ENCODE measurements at places on chromosomes 3 and 15.
A peak's percentile ranks its signal among the peaks of the same experiment; 100 is the strongest.

GRCh38 chr3:155682426-155683343 is 62.2 kb downstream of the PLCH1 start:
- no peak for DNase-seq

GRCh38 chr3:38039101-38039898 is at the start of gene DLEC1:
TSS of gene DLEC1 (plus strand) at chr3:38039208. CDS start at chr3:38039226, 18 bp downstream.
- no peak for DNase-seq

DNA sequence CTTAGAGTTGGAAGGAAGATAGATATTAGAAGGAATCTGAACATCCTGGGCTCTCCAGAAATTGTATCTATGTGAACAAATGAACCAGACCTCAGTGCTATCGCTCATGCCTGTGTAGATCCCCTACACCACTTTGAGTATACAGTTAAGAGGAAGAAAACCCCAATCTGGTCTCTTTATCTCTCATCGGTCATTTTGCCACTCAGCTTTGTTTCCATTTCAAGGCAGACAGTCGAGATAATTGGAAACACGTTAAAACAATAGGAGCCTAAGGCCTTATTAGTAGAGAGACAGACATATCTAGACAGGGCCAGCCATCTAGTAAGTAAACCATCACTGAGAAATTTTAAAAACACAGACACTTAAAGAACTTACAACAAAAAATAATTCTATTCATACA is 101.6 kb downstream of the MYLK start:
- no peak for DNase-seq

GRCh38 chr3:188904670-188905069 is 267.1 kb upstream of the TPRG1 start:
- DNase-seq, result no peak

DNA sequence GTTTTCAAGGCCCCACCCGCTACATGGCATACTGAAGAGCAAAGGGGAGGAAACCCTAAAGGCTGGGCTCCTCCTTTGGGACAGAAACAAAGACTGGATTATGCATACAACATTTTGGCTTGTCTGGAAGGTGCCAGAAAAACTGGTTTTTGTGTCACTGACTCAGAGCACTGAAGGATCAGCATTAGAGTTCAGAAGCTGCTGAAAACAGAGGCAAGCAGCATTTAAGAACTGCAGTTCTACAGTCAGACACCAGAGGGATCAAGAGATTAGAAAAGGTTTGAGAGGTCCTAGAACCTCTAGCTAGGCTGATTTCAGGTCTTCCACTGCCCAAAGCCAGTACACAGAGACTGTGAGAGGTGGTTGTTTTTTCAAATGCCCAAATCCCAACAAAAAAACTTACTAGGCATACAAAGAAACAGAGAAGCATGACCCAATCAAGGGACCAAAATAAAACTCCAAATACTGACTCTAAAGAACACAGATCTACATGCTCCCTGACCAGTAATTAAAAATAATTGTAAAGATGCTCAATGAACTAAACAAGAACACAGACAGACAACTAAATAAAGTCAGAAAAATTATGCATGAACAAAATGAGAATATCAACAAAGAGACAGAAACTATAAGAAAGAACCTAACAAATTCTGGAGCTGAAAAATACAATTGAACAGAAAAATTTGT is 91.2 kb downstream of the SENP2 start:
- DNase-seq, result peak; percentile 56

DNA sequence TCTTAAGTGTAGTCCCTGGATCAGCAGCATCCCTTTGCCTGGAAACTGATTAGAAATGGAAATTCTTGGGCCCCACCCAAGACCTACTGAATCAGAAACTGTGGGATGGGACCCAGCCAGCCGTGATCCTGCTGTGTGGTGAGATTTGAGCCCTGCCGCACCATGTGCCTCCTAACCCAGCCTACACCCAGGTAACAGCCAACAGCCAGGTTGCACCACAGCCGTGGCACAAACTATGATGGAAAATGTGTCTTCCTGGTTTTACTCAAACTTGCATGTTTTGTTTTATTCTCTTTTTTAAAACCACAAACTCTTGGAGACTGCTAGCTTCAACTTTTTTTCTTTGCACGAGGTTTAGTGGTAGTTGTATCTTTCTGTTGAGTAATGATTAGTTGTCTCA is 2.6 kb downstream of the LIMD1 start:
- DNase-seq, result no peak

DNA sequence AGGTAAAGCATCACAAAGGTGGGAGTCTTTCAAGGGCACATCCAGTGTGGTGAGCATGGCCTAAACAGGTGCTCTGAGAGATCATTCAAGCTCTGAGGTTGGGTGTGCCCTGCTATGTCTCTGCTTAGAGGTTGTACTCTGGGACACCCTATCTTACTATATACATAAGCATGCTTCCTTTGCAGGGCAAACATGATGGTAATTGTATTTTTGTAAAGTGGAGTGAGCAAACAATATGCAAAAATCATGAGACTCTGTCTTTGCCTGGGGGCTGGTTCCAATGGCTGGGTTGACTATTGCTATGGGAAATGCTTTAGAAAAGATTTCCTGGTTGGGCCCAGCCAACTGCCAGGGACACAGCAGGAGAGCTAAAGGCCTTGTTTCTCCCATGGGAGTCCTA is 315.1 kb upstream of the TLE3 start:
- no peak for DNase-seq

GRCh38 chr15:90201944-90202375 is 830 bp downstream of the SEMA4B start:
- no peak for DNase-seq

GRCh38 chr3:32820971-32821685 is 3.3 kb downstream of the TRIM71 start:
- DNase-seq, result no peak

Measured in AG04450 (cell line).